Left lobe of liver (tissue), 2 donors: ENCODE measurements at places on chromosomes 16 and 17. TPM values are rescaled to one million over a fixed set of nuclear protein-coding genes. Genes with fewer than 3 reads are reported as not detected.

Gene KRT20
- 0.40 TPM for total RNA-seq

Gene SPATA22
- not detected for total RNA-seq

Gene DHRS7C
- total RNA-seq: not detected

Gene CASKIN1
- 0.05 TPM for total RNA-seq

Gene SCARF1
- total RNA-seq: 12.5 TPM

Gene CCDC78
- total RNA-seq: 0.38 TPM

Gene PMFBP1
- total RNA-seq: 0.48 TPM

Gene ZG16
- 1.3 TPM for total RNA-seq

Gene TLE7
- not detected for total RNA-seq

Gene NPIPA2
- total RNA-seq: 0.45 TPM

Gene CCR7
- 0.75 TPM for total RNA-seq

Gene FAM171A2
- 0.20 TPM for total RNA-seq

Gene SEPTIN1
- 1.4 TPM for total RNA-seq

Gene ITGAL
- total RNA-seq: 11.0 TPM

Gene WIPF2
- total RNA-seq: 10.3 TPM

Gene GAS2L2
- not detected for total RNA-seq

Gene TCAP
- 0.55 TPM for total RNA-seq

Gene TMEM238L
- not detected for total RNA-seq

Gene ZNF624
- total RNA-seq: 0.60 TPM

Gene ASPHD1
- 0.13 TPM for total RNA-seq

Gene NAA38
- 33.5 TPM for total RNA-seq

Gene CSH1
- total RNA-seq: not detected

Gene TMEM235
- not detected for total RNA-seq
